CD4-positive, alpha-beta memory T cell (primary cell): ENCODE measurements at places on chromosomes 2 and 18.

- no peak overlapping the region for H3K4me3 ChIP-seq
- no peak for DNase-seq
- no peak overlapping the region for H3K27ac ChIP-seq
- no peaks in the 10 kb centered on the region for H3K36me3 ChIP-seq
Observed at GRCh38 chr2:181352158-181352557, 105.0 kb upstream of the ITGA4 start.

- DNase-seq = no peak
- H3K36me3 ChIP-seq = no peaks in the 10 kb centered on the region
- no peaks in the 10 kb centered on the region for H3K27me3 ChIP-seq
- H3K27ac ChIP-seq = no peak overlapping the region
Observed at GRCh38 chr2:18971628-18972027, 382.3 kb upstream of the NT5C1B start.

DNA sequence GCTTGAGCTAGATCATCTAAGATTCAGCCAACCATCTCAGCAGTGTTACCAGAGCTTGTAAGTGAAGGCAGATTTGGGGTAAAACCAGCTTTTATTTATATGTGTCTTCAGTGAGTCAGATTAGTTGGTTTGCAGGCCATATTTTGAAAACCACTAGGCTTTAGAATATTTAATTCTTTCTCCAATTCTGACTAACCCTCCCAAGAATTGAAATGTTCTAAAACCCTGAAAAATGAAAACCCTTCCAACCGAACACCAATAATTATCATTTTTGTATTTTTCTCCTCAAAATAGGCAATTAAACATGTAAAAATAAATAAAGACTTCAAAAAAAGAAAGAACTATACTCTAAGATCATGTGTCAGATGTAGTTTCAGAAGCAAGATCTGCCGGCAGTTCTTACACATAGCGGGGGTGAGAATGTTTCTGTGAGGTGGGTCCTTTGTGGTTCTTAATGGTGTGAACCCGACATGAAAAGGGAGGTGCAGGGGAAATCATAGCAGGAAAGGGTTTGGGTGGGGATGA lies 14.2 kb downstream of the PLEK start:
- peaks cover 40% of the 10 kb centered on the region for H3K4me1 ChIP-seq
- peak; percentile 28 for DNase-seq
- no peaks in the 10 kb centered on the region for H3K27me3 ChIP-seq
- peak overlapping the region; percentile 32 for H3K27ac ChIP-seq

DNA sequence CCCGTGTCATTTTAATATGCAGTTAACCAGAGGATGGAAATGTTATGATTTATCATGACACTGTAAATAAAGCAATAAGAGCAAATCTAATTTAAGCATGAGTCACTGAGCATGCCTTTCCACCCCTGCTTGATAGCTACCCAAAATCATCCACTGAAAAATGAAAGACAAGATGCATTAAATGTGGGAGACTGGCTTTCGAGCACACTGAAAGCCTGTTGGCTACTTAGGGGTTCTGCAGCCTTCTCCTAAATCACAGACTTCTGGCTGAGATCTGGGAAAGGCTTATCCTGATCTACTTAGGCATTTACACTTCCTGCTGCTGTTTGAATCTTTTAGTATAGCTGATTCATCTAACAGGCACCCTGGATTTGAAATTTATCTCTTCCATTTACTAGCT lies 778.3 kb upstream of the CDH7 start:
- no peak for DNase-seq
- no peaks in the 10 kb centered on the region for H3K36me3 ChIP-seq
- no peak overlapping the region for H3K4me3 ChIP-seq
- H3K27me3 ChIP-seq = no peaks in the 10 kb centered on the region
- H3K27ac ChIP-seq = no peak overlapping the region
- no peaks in the 10 kb centered on the region for H3K4me1 ChIP-seq

DNA sequence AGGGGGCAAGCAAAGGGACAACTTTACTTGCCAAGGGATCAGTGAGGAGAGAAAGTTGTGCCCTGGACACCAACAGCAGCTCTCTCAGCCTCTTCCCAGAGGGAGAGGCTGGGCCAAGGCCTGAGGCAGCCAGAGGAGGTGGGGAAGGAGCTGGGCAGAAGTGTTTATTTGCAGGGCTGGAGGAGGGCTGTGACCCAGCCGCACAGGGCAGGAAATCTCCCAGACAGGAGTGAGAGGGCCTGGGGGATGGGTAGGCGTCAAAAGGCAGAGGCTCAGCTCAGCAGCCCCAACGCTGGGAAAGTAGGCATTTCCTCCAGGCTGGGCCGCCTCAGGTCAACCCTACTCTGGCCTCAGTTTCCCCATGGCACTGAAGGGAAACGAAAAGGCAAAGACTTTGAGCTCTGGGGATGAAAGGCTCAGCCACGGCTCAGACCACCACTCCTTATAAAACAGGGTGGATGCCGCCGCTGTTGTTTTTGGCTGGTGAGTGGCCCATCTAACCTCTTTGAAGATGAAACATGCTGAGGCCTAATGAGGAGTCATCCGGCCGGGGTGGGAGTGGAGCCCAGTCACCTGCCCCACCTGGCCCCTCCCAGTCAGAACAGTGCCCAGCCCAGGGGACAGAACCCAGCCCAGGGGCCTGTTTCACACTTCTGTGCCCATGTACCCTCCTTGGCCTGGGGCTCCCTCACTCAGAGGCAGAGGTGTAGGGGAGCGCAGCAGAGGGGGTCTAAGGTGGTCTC lies 21.9 kb upstream of the SEMA4C start:
- no peaks in the 10 kb centered on the region for H3K27me3 ChIP-seq
- H3K4me3 ChIP-seq = no peak overlapping the region
- H3K36me3 ChIP-seq = no peaks in the 10 kb centered on the region
- peaks cover 49% of the 10 kb centered on the region for H3K4me1 ChIP-seq

DNA sequence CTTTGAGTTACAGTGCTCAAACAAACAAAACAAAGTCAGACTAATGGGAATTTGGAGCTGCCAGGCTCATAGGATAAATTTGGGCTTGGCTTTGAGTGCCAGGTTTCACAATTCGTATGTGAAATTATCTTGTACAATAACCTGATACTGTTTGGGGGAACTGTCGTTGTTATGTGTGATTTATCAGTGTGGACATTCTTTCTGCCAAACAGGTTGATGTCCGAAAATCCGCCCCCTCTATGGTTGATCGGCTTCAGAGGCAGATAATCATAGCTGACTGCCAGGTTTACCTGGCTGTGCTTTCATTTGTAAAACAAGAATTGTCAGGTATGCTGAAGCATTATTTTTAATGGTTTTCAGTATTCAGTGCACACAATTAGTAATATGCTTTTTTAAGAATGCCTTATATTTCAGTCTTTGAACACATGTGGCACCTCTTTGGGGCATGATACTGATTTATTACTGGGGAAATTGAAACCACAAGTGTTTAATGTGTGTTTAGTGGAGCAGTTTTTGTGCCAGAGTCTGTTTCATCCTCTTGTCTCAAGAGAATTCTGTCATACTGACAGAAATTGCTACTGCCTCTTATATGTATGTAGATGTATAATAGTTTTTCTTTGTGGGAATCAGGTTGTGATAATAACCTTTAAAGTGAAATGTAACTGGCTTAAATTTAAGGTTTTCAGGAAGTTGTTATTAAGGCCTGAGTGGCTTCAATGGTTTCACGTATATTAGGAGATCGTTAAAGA lies 54.6 kb downstream of the TTC39C start:
- peak overlapping the region; percentile 8 for H3K27ac ChIP-seq
- H3K4me3 ChIP-seq = no peak overlapping the region
- H3K36me3 ChIP-seq = peaks cover 49% of the 10 kb centered on the region
- no peaks in the 10 kb centered on the region for H3K27me3 ChIP-seq

DNA sequence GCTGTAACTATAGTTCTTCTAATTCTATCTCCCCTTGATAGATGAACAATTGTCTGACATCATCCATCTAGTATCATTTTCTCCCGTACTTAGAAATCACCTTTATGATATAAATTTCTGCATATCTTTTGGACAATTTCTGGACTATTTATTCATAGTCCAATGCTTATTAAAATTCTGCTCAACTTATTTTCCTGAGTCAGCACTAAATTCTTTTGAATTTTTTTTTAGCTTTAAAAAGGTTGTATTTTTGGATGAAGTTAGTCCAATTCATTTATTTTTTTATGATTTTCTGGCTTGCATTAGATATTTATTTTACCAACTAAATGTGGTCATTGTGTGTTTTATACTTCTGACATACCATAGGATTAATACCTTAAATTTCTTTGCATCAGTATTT lies 538.5 kb upstream of the DCC start:
- no peaks in the 10 kb centered on the region for H3K36me3 ChIP-seq
- no peak overlapping the region for H3K4me3 ChIP-seq
- H3K27me3 ChIP-seq = no peaks in the 10 kb centered on the region
- H3K4me1 ChIP-seq = no peaks in the 10 kb centered on the region
- H3K27ac ChIP-seq = no peak overlapping the region
- DNase-seq = no peak

GRCh38 chr18:57666818-57667497 lies 45.3 kb upstream of the NARS1 start:
- no peak overlapping the region for H3K4me3 ChIP-seq
- H3K27me3 ChIP-seq = no peaks in the 10 kb centered on the region
- H3K27ac ChIP-seq = no peak overlapping the region
- H3K36me3 ChIP-seq = no peaks in the 10 kb centered on the region
- no peak for DNase-seq

GRCh38 chr2:231321556-231322334 lies 73.8 kb upstream of the B3GNT7 start:
- H3K27ac ChIP-seq = no peak overlapping the region
- H3K4me3 ChIP-seq = no peak overlapping the region
- H3K27me3 ChIP-seq = no peaks in the 10 kb centered on the region
- no peaks in the 10 kb centered on the region for H3K36me3 ChIP-seq

DNA sequence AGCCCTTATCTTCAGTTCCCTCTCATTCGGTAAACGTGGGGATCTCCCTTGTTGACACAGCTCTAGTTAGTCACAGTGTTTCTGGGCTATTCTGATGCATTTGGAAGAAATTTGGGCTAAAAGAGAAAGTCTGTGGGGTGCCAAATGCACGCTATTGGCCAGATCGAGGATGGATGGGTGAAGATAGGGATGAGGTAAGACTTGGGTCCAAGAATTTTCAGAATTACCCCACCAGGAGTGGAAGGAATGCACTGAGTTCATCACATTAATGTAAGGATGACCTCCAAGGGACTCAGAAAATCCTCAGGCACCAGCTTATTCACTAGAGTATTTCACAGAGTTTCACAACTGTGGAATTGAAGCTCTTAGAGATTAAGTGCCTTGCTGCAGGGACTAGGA lies 49.3 kb downstream of the NRP2 start:
- H3K27ac ChIP-seq = no peak overlapping the region
- no peak for DNase-seq
- H3K4me1 ChIP-seq = no peaks in the 10 kb centered on the region
- H3K4me3 ChIP-seq = no peak overlapping the region

- no peaks in the 10 kb centered on the region for H3K27me3 ChIP-seq
- no peak overlapping the region for H3K27ac ChIP-seq
- H3K4me3 ChIP-seq = no peak overlapping the region
- no peaks in the 10 kb centered on the region for H3K4me1 ChIP-seq
- DNase-seq = no peak
- no peaks in the 10 kb centered on the region for H3K36me3 ChIP-seq
Observed at GRCh38 chr2:158815166-158815565, 20.0 kb downstream of the DAPL1 start.

DNA sequence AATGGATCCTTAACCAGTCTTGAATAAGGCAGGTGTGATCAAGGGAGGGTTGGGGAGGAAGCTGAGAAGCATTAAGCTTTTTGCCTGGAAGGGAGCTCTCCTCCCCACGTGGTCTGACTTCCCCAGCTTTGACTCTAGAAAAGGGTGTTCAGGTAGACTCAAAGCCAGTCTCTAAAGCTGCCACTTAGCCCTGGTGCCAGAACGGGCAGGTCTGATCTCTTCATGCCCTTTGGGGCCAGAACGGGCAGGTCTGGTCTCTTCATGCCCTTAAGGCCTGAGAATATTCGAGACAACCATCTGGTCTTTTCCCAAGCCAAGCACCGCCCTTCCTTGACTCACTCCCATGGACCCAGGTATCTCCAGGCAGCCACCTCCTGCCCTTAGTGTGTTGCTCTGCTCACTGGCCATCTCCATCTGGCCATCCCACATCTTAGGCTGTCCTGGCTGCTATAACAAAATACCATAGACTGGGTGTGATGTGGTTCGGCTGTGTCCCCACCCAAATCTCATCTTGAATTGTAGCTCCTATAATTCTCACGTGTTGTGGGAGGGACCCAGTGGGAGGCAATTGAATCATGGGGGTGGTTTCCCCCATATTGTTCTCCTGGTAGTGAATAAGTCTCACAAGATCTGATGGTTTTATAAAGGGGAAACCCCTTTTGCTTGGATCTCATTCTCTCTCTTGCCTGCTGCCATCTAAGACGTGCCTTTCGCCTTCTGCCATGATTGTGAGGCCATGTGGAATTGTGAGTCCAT lies 59.4 kb downstream of the SNORC start:
- no peak for DNase-seq
- peaks cover 5% of the 10 kb centered on the region for H3K4me1 ChIP-seq
- no peaks in the 10 kb centered on the region for H3K36me3 ChIP-seq
- no peak overlapping the region for H3K27ac ChIP-seq
- no peak overlapping the region for H3K4me3 ChIP-seq

GRCh38 chr2:12124790-12125189 lies 378.4 kb downstream of the LPIN1 start:
- no peak overlapping the region for H3K4me3 ChIP-seq
- no peak for DNase-seq
- peaks cover 29% of the 10 kb centered on the region for H3K4me1 ChIP-seq
- no peaks in the 10 kb centered on the region for H3K36me3 ChIP-seq
- H3K27me3 ChIP-seq = no peaks in the 10 kb centered on the region

DNA sequence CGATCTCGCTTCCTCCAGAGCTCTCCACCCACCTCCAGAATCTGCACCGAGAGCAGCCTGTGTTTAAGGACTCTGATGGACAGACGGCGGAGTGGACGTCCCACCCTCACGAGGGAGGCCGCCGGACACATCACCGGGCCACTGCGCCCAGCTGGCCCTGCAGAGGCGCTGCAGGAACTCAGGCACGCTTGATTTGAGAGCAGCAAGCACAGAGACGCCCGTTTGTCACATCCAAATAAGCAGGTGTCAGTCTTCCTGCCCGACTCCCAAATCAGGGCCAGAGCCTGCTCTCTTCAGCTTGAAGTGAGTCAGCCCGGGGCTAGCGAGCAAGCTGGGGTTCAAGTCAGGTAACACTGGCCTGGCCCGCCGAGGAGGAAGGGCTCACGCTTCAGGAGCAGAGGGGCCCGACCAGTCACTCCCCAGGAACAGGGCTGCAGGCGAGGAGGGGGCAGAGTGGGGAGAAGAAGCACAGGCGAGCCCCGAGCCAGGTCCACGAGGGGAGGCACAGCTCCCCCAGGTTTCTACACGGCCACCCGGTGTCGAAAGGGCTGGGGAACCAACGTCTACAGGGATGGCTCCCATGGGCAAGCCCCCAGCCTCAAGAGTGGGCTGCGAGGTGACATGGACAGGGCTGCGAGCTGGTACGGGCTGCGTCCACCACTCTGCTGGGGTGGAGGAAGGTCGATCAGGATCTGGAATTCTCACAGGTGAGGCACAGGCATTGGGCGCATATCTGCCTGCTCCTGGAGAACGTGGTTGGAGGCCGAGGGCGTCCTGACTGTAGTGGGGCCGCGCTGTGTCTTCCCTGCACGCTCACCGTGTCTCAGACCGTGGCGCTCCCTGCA lies 52.5 kb upstream of the CTDP1 start:
- no peak overlapping the region for H3K4me3 ChIP-seq
- DNase-seq = no peak
- H3K27ac ChIP-seq = no peak overlapping the region
- H3K4me1 ChIP-seq = no peaks in the 10 kb centered on the region
- H3K27me3 ChIP-seq = no peaks in the 10 kb centered on the region
- no peaks in the 10 kb centered on the region for H3K36me3 ChIP-seq

GRCh38 chr18:8767340-8767739 lies 62.0 kb downstream of the MTCL1 start:
- no peak overlapping the region for H3K4me3 ChIP-seq
- no peak for DNase-seq
- H3K27me3 ChIP-seq = no peaks in the 10 kb centered on the region
